ENCODE measurements at places on chromosomes 3 and 15.

DNA sequence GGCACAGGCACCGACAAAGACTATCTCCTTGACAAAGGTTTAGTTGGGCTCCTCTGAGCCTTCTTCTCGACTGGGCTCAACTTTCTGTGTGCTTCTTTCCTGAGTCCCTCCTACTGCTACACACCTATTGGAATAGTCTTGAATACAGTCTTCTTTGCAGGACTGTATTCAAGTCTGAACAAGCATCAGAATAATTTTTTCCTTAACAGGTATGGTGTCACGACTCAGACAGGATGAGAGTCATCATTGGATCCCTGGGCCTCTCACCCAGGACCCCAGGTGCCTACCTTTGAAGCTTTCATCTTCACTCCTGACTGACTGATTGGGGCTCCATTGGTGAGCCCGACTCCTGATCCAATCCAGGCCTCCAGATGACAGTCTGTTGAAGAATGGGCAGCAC lies 66.3 kb downstream of the CRYGS start:
- no peak for DNase-seq

DNA sequence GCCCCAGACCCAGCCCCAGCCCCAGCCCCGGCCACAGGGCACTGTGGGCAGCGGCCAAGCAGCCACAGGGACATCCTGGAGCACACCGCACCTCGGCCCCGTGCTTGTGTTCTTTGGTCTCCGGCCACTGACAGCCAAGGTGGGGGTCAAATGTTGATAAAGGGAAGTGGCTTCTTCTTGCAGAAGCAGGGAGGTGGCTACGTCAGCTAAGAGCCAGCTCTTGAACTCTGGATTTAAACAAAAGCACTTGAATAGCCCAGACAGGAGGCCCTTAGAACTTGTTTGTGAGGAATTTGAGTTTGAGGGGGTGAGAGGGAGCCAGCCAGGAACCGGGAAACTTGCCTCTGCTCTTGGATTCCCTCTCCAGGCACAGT lies 135.8 kb upstream of the ABHD17C start:
- DNase-seq: no peak

- DNase-seq: no peak
Observed at GRCh38 chr3:127483902-127484591, 106.5 kb downstream of the TPRA1 start.

DNA sequence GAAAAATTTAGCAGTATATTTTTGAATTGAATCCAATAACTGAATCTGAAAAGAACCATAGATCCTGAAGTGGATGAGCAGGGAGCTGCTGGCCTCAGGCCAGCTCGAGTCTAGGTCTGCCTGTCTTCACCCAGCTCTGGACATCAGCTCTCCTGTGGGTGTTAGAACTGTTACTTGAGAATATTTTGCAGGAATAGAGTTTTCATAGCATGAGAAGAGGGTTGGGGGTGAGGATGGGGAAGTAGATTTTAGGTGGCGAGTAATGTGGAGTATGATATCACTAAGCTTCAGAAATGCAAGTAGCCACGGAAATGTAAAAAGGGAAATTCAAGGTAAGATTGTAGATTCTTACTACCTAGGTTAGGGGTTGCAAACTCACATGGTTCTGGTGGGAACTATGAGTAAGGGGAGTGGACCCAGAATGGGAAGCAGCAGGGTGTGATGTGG lies 6.2 kb downstream of the RAB8B start:
- DNase-seq: no peak

DNA sequence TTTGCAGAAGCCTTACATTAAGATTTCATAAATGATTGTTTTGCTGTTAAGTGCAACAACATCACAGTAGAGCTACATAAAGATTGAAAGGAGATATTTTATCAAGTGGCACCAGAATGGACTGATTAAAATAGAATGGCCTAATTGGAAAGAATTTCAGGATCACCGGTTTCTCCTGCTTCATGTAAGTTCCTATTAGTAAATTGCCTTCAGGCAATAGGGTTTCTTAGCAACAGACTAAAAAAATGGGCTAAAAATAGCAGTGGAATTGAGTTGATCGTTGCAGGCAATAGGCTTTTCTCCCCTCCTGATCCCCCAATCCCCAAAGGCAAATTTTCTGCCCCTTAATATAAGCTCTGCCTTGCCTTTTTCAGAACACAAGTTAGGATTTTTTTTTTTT lies 917 bp downstream of the LNP1 start:
- no peak for DNase-seq

DNA sequence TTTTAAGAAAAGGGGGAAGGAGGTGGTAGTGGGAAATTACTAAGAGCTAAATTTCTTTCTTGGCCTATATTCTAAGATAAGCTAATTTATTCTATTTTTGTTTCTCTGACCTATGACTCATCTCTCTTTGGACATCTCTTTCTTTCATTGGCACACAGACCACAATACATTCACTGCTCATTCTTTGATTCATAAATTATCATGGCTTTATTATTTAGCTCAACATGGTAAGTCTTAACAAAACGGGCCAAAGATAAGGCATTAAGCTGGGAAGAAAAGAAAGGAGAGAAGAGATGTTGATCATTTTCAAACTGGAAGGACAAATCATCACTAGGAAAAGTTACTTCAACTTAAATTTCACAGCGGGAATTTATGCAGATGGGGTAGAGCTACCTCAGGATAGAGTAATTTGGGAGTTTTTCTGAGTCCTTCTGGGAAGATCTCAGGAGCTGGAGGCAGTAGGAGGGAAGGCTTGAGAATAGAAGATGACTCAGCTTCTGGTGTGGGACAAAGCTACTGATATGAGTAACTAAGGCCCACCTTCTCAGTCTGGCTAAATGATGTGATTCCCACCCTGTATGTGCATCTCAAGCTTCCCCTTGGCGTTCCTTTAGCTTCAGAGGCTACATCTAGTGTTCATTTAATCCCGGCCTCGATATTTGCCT lies 7.5 kb upstream of the ALCAM start:
- DNase-seq: no peak

DNA sequence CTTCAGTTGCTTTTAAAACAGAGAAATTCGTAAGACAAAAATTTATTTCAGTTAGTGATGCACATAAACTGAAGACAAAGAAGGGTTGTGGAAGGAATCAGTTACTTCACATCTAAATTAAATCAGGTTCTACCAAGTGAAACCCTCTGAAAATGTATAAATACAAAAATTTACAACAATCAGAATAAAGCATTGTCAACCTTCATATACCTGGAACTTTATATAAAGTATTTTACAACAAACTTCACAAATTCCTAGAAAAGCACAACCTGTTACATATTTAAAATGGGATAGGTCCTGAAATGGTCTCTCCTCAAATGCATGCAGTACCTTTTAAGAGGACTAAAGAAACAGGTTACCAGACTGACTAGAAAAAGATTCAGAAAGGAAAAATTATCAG lies 26.9 kb downstream of the ATOSA start:
- no peak for DNase-seq

Data from small intestine (tissue), 16 donors.